ENCODE measurements at places on chromosomes 5 and 9.

DNA sequence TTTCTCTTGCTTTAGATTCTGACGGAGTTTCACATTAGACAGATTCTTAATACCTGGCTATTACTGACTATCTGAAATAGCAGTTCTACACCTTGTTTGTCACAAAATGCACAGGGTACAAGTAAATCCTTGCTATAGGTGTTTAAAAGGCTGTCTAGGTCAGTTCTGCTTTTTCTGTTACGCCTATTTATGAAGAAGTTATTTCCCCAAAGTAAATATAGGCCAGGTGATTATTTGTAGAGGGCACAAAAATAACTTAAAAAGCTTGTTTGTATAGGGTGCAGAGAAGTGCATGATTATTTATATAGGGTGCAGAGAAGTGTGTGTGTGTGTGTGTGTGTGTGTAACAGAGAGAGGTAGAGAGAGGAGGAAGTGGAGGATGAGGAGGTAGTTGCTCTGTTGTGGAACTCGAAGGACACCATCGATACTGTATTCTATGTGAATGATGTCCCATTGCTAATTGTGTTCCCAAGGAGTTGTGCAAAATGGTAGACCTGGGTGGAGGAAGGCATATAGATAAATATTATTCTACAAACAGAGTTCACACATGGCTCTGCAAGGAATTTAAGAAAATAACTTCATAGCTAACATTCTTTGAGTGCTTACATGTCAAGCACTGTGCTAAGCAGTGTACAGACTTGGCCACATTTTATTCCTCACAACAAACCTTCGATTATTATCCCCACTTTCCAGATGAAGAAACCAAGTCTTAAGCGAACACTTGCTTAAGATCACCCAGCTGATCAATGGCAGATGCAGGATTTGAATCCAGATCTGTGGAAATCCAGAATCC, 96.3 kb upstream of the EQTN start:
- DNase-seq: no peak

GRCh38 chr9:72441848-72442607, 77.0 kb upstream of the ZFAND5 start:
- DNase-seq: no peak

DNA sequence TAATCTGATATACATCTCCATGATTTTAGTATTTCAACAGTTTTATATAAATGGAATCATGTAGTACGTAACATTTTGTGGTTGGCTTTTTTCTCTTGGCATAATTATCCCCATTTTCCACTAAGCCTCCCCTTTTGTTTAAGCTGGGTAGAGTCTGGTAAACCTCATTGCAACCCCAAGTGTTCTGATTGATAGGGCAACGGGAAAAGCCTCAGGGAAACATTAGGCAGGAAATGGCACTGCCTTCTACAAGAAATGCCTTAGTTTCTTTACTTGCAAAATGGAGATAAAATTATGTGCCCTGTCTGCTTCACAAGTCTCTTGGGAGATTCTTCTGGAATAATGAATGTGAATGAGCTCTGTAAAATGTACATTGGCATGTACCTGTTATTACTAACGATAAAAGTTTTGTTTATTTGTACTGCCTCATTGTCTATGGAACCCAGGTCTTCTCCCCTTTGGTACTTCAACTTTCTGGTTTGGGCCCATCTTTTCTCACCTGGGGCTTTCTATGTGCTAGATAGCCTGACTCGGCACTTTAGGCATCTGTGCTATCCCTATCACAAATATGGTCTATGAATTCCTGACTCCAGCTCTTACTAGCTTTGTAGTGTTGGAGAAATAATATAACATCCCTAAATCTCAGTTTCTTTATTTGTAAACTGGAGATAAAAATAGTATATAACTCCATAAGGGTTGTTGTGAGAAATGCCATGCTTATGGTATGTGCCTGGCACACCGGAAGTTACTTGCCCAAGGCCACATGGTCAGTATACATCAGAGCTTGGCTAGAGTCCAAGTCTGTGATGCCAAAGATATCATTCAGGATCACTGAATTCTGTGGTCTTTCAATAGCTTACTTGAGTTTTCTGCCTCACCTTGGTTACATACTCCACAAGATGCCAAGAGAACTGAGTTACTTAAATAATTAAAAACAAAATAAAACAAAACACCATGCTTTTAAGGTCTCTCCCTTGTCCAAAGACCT, 48.2 kb upstream of the ZNF169 start:
- no peak for DNase-seq

DNA sequence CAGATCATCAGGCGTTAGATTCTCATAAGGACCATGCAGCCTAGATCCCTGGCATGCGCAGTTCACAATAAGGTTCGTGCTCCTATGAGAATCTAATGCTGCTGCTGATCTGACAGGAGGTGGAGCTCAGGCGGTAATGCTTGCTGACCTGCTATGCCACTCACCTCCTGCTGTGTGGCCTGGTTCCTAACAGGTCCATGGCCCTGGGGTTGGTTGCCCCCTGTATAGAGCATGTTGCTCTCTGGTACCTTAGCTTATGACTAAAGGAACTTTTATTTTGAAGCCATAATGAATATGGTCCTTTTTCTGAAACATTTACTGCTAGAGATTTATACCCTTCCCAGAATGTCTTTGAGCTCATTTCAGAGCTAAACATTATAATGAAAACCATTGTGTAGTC, 3.1 kb downstream of the MAN2A1 start:
- DNase-seq: no peak

DNA sequence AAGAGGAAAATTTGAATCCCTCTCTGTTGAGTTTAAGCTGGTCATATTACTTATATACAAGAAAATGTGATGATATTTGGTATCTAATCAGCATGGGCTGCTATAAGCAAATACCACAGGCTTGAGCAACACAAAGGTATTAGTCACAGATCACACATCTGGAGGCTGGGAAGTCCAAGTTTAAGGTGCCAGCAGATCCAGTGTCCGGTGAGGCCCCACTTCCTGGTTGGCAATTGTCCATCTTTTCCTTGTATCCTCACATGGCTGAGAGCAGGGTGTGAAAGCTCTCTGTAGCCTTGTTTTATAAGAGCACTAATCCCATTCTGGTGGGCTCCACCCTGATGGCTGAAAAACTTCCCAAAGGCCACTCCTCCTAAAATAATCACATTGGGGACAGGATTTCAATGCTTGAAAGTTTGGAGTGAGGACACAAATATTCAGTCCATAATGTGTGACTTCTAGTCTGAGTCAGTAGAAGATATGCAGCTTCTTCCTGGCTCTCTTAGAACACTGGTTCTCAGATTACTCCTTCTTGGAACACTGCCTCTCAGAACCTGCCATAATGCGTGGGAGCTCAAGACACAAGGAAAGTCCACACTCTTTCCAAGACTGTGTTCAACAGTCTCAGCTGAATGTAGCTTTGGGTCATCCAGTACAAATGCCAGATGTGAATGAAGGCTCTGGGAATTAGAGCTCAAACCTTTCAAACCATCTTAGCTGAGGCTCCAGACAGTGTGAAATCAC, 124.1 kb downstream of the PRDM9 start:
- DNase-seq: no peak

GRCh38 chr5:123116058-123116457, 27.0 kb downstream of the PRDM6 start:
- DNase-seq: no peak

GRCh38 chr5:107874795-107875194, 204.1 kb upstream of the EFNA5 start:
- no peak for DNase-seq

DNA sequence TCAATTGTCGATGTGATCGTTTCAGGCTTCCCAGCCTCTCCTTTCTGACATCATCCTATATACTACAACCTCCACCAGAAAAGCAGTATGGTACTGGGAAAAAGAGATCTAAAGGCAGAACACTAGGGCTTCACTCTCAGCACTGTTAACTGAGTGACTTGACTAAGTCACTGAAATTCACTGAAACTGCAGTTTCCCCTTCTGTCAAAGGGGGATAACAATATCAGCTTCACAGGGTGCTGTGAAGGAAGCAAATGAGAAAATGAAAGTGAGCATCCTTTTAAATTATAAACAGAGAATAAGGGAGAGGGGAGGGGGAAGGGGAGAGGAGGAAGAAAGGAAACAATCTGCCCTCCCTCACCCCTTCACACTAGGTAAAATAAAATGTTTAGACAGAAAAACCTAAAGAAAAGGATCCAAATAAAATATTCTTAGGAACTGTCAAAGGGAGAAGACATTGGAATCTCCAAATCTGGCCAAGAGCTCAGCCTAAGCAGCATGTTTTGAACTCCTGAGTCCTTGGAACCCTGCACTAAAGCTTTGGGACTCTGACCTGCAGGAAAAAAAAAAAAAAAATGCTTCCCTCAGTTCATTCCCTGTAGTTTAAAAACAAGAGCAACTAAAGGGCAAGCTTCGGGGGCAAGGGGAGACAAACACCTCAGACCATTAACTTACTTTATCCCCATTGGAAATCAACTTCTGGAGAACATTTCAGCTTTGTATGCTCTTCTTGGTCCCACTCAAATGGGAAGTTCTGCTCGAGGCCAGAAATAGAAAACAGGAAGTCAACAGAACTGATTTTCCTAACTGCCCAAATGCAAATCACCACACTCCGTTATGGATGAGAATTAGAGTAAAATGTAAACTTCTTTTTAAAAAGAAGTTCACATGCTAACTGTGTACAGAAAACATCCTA, 178.3 kb downstream of the DEPDC1B start:
- no peak for DNase-seq

DNA sequence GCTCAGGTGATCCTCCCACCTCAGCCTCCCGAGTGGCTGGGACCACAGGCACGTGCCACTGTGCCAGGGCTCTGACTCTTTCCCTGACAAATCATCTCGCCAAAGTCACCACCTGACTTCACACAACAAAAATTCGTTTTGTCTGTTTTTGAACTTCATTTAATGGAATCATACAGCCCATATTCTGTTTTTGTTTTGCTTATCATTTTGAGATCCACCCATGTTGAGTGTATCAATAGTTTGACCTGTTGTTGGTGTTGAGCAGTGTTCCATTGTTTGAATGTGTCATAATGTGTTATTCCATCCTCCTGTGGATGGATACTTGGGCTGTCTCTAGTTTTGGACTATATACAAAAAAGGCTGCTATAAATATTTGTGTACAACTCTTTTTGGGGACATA, 6.9 kb upstream of the UBE2D2 start:
- no peak for DNase-seq

GRCh38 chr9:122865300-122865699, 36.9 kb upstream of the PDCL start:
- no peak for DNase-seq

GRCh38 chr5:143645356-143645755, 166.6 kb upstream of the HMHB1 start:
- DNase-seq: no peak

- DNase-seq: peak; percentile 32
Observed at GRCh38 chr9:133534346-133535291, at the start of gene ADAMTSL2. Gene ADAMTSL2, plus strand, starts transcription at chr9:133534704. Its CDS starts 2,009 bp downstream, at chr9:133536713.

GRCh38 chr5:97635553-97635952, 452.5 kb upstream of the RIOK2 start:
- no peak for DNase-seq

DNA sequence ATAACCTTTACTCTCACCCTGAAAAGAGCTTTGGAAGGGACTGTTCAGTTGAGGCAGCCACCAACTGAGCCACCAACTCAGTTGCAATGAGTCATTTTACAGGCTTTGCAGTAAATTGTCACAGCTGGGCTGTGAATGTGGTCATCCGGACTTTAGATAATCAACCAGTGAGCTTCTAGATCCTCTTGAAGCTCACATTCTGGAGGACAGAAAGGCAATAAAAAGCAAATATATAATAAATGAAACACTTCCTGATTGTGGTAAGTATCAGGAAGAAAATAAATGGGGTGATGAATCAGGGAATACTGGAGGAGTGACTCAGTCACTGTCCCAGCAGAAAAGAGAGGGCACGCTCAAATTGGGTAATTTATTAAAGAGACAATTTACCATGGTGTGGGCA, 13.2 kb upstream of the C5orf58 start:
- DNase-seq: no peak

GRCh38 chr5:14937254-14937653, 65.7 kb upstream of the ANKH start:
- DNase-seq: no peak

DNA sequence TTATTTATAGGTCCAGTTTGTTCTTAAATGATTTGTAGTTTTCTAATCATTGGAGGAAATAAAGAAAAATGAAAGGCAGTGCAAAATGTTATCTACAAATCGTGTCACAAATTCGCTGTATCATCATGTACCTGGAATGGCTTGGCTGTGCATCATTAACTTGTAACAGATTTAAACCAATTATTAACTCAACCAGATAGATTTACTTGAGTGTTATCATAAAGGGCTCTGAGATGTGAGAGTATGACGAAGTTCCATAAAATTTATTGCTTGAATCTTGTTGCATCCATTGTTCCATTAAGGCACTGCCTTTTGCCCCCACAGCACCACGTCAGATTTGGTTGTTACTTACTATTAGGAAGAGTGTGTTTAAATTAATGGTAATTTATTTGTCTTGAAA, 23.5 kb downstream of the PCSK5 start:
- DNase-seq: no peak

GRCh38 chr5:124824637-124825158, 78.3 kb upstream of the ZNF608 start:
- no peak for DNase-seq

DNA sequence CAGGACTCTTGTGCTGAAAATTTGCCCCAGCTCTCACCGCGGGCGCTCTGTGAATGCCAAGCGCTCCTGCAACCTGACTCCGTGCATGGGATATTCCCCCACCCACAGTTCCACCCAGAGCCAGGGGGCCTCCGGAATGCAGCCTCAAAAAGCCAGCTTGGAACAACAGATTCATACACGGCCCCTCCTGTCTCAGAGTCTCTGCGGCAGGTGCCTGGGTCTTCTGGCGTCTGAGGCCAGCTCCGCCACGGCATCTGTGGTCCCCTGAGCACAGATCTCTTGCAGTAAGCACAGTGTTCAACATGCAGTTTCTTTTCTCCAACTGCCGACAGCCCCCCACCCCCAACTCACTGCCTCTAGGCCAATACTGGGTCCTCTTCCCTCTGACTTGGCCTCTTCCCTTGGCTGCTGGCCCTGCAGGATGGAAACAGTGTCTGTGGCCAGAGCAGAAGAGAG, 355.7 kb upstream of the IRX2 start:
- DNase-seq: no peak

DNA sequence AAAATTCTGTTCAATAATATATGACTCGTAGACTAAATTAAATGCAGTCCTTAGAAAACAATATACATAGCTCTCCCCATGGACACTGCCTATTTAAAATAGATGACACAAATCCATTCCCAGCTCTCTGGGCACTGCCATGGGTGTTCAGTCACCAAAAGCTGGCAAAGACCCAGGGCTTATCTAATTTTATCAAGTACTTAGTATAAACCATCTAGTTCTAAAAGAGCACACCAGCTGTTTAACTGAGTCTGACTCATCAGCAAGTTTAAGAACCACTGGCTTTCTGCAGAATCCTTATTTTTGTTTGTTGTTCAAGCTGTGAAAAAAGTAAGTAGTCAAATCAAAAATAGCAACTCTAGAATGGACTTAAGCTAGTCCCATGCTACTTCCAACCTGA, 107.6 kb downstream of the PLPP1 start:
- no peak for DNase-seq

- no peak for DNase-seq
Observed at GRCh38 chr5:172321593-172321992, 38.0 kb upstream of the UBTD2 start.

GRCh38 chr5:90902651-90903386, 344.2 kb downstream of the ADGRV1 start:
- no peak for DNase-seq

Data from activated naive CD4-positive, alpha-beta T cell treated with anti-CD3 and anti-CD28 coated beads, Interleukin-2, amount 10 ng/mL, durations not matched to agents 7 days and 5 days (primary cell).